ENCODE measurements at places on chromosomes 12 and 14.

DNA sequence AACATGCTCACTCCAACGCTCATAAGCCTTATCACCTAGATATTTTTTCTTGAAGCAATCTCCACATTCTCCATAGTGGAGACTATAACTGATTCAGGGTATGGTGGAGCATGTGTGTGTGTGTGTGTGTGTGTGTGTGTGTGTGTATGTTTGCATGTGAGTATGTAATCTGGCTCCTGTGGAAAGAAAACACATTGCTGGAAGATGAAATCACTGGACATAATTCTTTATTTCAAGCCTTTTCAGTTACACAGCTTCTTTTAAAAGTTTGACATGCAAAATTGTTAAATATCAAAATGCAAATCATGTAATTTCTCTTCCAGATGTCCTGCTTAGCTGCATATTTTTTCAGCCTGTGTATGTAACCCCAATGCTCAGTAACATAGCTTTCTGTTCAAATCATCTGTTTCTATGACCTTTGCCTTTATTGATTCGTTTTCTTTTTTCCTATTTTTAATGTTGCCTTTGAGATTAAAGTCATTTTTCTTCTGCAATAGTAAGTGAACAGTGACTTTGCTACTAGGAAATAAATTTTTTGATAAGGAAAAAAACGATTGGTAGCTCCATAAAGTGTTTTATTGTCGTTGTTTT lies 80.5 kb upstream of the BTG1 start:
- no peak for DNase-seq

DNA sequence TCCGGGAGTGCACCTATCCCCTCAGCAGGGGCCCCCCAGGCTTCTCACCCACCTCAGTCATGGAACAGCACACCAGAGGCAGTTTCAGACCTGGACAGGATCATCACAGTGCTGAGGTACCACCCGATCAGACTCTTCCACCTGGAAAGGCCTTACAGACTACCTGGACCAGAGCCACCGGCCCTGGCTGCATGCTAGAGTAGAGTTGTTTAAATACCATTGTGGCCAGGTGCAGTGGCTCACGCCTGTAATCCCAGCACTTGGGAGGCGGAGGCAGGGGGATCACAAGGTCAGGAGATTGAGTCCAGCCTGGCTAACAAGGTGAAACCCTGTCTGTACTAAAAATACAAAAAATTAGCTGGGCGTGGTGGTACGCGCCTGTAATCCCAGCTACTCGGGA lies 61.5 kb downstream of the TSPAN11 start:
- no peak for DNase-seq

- DNase-seq, result no peak
These were observed 464.6 kb downstream of the PCNX1 start for GRCh38 chr14:71371711-71372396.

- no peak for DNase-seq
These were observed 202.3 kb upstream of the SLC38A2 start for GRCh38 chr12:46574847-46575246.
